ENCODE measurements at places on chromosomes 4 and X.

GRCh38 chr4:112170451-112170993 is 25.3 kb downstream of the FAM241A start:
- no peak for DNase-seq

DNA sequence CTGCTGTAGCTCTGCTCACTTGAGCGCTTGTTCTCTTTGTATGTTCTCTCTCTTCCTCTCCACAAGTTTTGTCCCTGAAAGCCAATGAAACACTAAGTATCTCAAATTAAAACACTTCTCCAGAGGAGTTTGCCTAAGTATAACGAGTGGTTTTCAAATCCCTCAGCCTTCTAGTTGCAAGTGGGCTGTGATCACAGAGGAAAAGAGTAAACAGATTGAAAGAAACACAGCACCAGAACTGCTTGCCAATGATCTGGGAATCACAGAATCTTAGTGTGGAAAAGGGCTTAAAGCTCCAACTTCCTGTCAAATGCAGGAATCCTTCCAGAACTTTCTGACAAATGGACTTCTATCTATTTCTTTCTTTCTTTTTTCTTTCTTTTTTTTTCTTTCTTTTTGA is 4.8 kb upstream of the PRSS12 start:
- no peak for DNase-seq

- DNase-seq = no peak
Measured at GRCh38 chr4:94221916-94222315, 14.3 kb downstream of the SMARCAD1 start.

DNA sequence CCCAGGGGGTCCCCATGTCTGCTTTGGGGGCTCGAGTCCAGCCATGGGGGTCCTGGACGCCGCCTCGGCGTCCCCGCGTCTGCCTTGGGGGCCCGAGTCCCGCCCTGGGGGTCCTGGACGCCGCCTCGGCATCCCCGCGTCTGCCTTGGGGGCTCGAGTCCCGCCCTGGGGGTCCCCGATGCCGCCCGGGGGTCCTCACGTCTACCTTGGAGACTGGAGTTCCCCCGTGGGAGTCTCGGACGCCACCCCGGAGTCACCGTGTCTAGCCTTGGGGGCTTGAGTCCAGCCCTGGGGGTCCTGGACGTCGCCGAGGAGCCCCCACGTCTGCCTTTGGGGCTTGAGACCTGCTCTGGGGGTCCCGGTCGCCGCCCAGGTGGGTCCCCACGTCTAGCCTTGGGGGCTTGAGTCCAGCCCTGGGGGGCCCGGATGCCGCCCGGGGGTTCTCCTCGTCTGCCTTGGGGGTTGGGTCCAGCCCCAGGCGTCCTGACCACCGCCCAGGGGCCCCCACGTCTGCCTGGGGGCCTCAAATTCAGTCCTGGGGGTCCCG is 1.1 kb upstream of the GTPBP6 start:
- DNase-seq = no peak

GRCh38 chrX:77953302-77953701 is 16.1 kb downstream of the PGAM4 start:
- no peak for DNase-seq

Measured in stimulated activated CD8-positive, alpha-beta memory T cell treated with anti-CD3 and anti-CD28 coated beads, Interleukin-2, amount 100 ng/mL, for 1 hour (primary cell).